ENCODE measurements at places on chromosomes 3 and 15. TPM values are rescaled to one million over a fixed set of nuclear protein-coding genes. Genes with fewer than 3 reads are reported as not detected.

Gene PIAS1
- polyA plus RNA-seq = 179 TPM

Gene NAALADL2
- not detected for polyA plus RNA-seq

Gene ITIH3
- polyA plus RNA-seq = not detected

Gene PSTPIP1
- 26.8 TPM for polyA plus RNA-seq

GRCh38 chr3:124558991-124559845, 171.0 kb upstream of the UMPS start:
- no peak for DNase-seq

DNA sequence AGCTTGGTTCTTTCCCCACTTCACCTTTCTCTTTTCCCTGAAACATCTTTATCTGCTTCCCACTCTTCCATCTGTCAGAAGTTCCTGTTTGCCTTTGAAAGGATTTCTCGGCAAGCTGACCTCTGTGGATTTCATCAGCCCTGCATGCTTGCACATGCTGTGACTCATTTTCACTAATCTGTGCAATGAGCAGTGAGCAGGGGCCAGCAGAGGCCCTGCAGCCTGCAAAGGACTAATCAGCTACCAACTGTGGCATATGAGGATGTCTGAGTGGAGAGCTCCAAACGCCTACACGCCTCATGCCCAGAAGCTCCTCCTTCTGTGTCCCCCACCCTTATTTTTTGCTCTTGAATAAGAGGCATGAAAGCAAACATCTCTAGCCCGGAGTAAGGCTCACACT, 333.0 kb upstream of the SEMA6D start:
- no peak for DNase-seq

Measured in naive B cell (primary cell).